ENCODE measurements at places on chromosomes 2 and 18.
A peak's percentile ranks its signal among the peaks of the same experiment; 100 is the strongest.

- DNase-seq, result no peak
These were observed 311.8 kb upstream of the ST6GAL2 start for GRCh38 chr2:107197594-107198294.

DNA sequence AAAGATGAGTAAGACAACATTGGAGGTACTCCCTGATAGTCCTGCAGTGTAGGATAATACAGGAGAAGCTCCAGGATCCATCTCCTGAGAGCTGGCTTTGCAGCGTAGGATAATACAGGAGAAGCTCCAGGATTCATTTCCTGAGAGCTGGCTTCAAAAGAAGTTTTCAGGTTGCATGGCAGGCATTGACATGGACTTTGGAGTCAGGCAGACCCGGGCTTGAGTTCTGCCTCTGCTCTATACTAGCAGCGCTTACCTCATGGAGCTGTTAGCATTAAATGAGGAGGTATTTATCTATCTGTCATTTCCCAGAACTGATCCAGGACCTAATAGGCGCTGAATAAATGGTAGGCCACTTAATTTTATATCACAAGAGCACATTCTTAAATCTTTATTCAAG is 97.8 kb downstream of the FMNL2 start:
- DNase-seq, result no peak

GRCh38 chr2:7672027-7672684 is 754.9 kb downstream of the RNF144A start:
- DNase-seq, result no peak

- peak; percentile 82 for DNase-seq
These were observed 9.4 kb downstream of the KHK start for GRCh38 chr2:27095745-27096651.

- DNase-seq, result no peak
These were observed 14.7 kb downstream of the CUL3 start for GRCh38 chr2:224570328-224570993.

- DNase-seq, result no peak
These were observed 5.2 kb downstream of the CCBE1 start for GRCh38 chr18:59691996-59692395.

DNA sequence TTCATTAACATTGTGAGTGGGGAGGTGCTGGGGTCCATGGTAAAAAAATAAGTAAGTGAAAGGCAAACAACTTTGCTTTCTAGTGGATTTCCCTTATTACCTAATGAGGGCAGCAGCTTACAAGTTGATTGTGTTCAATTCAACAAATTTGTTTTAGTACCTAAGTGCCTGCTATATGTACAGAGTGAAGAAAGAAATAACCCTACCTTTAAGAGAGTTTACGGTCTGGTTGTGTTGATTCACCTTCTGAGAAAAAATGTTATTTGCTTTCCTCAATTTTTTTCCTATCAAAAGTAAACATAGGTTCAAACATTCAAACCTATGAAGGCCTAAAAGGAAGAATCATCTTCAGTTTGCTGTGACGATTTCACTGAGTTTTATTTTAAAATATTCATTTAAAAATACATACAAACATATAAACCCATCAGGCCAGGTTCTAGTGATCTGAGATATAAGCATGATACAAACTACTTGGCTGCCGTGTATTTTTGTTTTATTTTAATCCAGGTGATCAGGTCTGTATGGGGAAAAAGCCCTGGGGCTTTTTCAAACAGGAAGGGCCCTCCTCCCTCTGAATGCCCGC is 1.5 kb upstream of the SPTBN1 start:
- DNase-seq, result no peak

- no peak for DNase-seq
These were observed 122.6 kb upstream of the DNAJC10 start for GRCh38 chr2:182593394-182593975.

- peak; percentile 87 for DNase-seq
These were observed 2.3 kb upstream of the ALKAL2 start for GRCh38 chr2:290090-290722.

DNA sequence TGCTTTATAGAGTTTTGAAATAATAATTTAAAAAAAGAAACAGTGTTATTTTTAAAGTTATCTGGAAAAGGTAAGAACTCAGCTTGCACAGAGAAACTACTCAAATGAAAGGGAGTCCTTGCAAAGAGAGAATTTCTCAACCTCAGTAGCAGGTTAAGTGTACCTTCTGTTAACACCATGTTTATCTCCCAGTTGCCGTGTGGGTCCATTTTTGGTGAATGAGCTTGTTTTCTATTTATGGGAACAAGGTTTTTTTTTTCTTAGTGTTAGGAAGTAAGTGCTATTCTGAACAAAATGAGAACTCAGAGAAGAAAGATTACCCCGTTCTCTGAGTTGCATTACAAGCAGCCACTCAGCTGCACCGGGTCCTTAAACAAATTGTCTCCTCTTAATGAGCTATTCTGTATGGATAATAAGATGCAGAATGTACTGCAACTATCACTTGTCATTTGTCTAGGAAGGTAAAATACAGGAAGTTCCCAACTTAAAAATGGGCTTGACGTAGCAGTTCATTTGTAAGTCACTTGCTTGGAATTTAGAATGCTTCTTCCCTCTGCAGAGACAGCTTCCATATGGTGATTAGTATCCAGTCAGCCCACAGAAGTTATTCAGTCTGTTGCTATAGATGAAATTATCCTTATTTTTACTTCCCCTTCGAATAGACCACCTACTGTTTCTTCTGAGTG is 74.9 kb downstream of the LTBP1 start:
- DNase-seq, result no peak

- no peak for DNase-seq
These were observed 121.1 kb downstream of the TANC1 start for GRCh38 chr2:159089543-159089942.

DNA sequence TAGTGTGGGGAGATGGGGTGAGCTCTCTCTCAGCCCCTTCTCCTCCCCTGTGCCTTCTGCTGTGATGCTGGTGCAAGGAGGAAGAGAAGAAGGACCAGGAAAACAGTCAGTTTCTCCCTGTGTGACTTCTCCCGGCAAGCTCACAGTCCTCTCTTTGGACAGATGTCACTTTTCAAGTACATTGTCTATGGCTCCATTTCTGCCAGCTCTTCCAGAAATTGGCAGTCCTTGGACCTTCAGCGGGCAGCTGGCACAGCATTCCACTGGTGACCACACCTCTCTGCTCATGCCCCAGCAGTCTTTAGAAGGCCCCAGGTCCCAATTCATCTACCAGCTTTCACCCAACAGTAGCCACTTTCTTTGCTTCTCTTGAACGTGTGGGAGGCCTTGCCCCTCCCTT is 63.9 kb downstream of the AOX1 start:
- DNase-seq, result no peak

DNA sequence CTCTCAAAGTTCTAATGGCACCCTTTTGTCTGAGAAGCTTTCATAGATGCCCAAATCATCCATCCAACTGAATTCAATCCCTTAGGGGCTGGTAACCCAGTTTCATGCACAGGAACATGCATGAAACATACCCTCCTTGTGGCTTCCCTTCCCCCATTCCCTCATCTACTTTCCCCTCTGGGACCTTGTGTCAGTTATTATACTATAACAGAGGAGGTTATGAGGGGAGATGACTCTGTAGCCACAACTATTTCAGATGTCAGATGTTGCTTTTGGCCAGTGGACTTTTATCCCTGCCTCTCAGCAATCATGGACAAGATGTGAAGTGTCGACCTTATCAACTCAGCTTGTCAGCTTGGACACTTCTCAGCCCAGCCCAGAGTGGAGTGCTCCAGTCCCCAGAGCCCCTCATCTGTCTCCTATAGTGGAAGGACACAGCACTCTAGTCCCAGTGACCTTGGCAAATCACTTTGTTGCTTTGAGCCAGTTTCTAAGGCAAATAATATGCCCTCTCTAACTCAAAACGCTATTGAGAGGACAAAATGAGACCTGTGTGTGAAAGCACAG is 8.4 kb downstream of the DHRS9 start:
- no peak for DNase-seq

GRCh38 chr18:76565238-76566173 is 70.5 kb upstream of the ZNF516 start:
- no peak for DNase-seq

DNA sequence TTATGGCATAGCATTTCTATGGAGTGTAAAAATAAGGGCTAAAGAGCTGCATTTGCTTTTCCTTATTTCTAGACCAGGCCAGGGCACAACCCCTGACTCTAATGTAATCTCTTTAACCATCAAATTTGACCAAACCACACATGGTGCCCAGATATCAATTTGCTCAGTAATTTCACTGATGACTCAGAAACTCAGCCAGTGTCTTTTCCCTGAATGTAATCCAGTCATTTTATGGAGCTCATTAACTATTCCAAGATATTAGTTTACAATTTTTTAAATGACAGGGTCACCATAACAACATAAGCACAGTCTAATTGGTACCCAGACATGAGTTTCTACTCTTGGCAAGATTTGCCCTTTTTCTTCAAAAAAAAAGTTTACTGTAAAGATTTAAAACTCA is 270.8 kb upstream of the AGAP1 start:
- no peak for DNase-seq

DNA sequence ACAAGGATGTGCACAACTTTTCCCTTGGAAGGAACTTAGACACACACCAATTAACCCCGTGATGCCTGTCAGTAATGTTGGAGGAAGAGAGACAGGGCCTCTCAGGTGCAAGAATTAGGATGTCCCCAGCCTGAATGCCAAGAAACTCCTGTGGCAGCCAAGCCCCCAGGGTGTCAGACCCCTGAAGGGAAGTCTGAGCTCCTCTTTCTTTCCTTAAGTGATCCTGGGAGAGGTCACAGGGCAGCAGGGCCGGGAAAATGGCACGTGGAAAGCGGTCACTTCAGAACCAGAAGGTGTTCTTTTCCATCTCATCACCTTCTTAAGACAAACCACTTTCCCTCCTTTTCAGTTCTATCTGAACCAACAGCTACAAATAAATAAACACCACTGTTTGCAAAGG is 185.9 kb downstream of the ANAPC1 start:
- DNase-seq, result no peak

- DNase-seq, result no peak
These were observed 344.1 kb upstream of the CHAC2 start for GRCh38 chr2:53423465-53423864.

DNA sequence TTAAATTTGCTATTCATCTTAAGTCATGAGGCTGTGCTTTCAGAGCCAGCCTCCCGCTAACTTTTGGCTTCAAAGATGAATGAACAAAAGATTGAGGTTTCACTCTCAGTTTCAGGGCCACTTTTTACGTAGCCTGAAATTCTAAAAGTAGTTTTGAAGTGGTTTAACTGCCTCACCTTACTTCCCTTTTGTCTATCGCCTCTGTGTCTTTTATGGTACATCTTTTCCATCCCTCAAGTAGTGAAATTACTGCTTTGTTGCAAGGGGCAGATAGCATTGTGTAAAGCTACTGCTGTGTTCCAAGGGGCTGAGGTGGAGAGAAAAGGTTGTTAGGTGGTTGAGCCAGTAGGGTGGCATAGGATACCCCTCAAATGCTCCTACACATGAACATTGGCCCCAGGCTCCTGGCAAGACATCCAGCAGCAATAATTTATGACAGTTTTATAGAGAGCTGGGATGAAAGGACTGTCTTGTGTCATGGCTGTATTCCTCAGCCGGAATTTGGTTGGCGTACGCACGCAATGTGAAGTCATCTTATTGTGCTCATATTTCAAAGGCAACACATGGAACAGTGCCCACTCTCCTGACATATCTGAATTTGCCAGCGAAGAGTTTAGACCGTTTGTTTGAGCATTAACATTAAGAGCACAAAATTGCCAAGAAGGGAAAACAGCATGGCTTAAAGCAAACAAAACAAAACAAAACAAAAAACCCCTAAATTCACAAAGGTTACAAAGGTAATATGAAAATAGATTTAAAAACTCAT is 32.2 kb downstream of the QPCT start:
- DNase-seq, result no peak

- DNase-seq, result no peak
These were observed 21.5 kb upstream of the TXNL4A start for GRCh38 chr18:80009661-80010550.

DNA sequence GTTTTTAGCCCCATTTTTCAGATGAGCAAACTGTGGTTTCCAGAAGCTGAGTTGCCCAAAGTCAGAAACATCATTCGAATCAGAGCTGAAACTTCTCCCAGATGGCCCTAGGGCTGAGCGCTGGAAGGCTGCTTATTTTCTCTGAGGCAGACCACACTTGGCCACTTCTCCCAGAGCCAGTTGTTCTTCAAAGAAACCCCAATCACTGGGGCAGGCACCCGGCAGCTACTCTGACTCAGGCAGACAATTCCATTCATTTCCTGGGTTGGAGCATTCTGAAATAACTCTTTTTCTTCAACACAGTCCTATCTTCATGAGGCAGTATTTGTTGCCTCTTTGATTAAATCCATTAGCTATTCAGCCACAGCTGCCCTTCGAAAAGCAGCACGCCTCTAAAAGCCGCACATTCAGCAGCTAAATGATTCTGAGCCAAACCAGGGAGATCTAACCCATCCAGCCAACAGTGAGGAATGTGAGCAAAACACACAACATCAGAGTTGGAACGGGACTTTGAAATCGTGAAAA is 40.9 kb downstream of the LRATD1 start:
- no peak for DNase-seq

- no peak for DNase-seq
These were observed 88.9 kb downstream of the TMEM185B start for GRCh38 chr2:120134263-120134662.
